ENCODE measurements at places on chromosomes 2 and 18.

DNA sequence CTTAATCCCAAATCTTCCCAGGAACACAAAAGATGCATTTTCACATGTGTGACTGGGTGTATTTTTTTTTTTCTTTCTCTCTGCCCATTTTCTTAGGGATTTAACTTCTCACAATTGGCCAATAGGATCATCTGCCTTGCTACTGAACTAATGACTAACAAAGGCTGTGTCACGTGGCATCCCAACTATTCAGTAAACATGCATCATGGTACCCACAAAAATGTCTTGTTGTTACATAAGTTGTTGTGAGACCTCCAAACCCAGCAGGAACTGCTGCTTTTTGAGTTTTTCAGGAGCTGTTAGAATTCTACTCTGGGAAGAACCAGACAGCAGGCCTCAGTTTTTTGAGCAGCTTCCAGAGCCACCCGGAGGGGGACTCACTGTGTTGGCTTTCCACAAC, 31.9 kb downstream of the GAD1 start:
- H3K27me3 ChIP-seq = peaks cover 20% of the 10 kb centered on the region

DNA sequence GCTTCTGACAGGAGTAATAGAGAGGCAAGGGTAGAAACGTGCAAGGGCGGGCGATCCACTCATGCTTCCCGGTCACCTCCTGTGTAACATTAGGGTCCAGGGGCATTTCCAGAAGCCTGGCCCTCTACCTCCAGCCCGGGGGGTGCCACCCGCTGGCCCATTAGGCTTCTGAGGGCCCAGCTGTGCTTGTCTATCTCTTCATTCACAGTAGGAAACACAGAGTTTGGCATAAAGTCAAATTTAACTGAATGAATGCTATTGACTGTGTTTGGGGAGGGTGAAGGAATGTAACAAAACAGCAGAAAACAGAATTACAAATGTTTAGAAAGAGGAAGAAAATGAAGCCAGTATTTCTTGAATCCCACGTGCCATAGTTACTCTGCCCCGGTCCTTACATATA, 112.4 kb upstream of the SLC66A3 start:
- peaks cover 20% of the 10 kb centered on the region for H3K27me3 ChIP-seq
- H3K36me3 ChIP-seq = no peaks in the 10 kb centered on the region
- no peaks in the 10 kb centered on the region for H3K4me1 ChIP-seq
- no peak for DNase-seq

DNA sequence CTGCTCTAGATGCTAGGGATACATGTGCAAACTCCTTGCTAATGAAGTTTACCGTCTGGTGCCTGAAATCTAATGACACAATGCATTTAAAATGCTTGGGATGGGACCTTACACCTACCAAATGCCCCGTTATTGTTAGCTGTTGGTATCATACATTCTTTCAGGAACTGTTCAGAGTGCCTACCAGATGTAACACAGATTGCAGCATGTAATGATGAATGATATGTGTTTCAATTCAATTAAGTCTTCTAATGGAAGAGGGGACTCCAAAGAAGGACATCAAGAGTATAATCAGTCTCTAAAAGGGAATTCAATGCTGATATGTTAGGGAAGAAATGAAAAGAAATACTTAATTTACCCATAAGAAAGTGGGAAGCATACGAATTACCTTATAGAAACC, 3.2 kb downstream of the LYPD6 start:
- DNase-seq = no peak
- H3K4me3 ChIP-seq = no peak overlapping the region
- peaks cover 35% of the 10 kb centered on the region for H3K27me3 ChIP-seq

DNA sequence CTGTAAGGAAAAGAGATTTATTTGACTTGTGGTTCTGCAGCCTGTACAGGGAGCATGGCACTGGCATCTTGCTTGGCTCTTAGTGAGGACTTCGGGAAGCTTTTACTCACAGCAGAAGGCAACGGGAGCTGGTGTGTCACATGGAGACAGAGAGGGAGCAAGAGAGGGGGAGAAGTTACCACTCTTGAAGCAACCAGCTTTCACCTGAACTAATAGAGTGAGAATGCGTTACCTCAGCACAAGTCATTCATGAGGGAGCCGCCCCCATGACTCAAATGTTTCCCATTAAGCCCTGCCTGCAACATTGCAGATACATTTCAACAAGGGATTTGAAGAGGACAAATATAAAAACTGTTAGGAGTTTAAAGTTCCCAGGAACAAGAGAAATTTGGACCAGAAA, 190.0 kb downstream of the CYRIA start:
- H3K36me3 ChIP-seq = no peaks in the 10 kb centered on the region
- DNase-seq = no peak
- no peaks in the 10 kb centered on the region for H3K4me1 ChIP-seq
- H3K4me3 ChIP-seq = no peak overlapping the region
- H3K27ac ChIP-seq = no peak overlapping the region

Data from activated naive CD4-positive, alpha-beta T cell treated with anti-CD3 and anti-CD28 coated beads, Interleukin-2, amount 10 ng/mL, durations not matched to agents 7 days and 5 days (primary cell).